Hematopoietic multipotent progenitor cell (in vitro differentiated cells): ENCODE measurements at places on chromosomes 16 and 17. TPM values are rescaled to one million over a fixed set of nuclear protein-coding genes. Genes with fewer than 3 reads are reported as not detected.

DNA sequence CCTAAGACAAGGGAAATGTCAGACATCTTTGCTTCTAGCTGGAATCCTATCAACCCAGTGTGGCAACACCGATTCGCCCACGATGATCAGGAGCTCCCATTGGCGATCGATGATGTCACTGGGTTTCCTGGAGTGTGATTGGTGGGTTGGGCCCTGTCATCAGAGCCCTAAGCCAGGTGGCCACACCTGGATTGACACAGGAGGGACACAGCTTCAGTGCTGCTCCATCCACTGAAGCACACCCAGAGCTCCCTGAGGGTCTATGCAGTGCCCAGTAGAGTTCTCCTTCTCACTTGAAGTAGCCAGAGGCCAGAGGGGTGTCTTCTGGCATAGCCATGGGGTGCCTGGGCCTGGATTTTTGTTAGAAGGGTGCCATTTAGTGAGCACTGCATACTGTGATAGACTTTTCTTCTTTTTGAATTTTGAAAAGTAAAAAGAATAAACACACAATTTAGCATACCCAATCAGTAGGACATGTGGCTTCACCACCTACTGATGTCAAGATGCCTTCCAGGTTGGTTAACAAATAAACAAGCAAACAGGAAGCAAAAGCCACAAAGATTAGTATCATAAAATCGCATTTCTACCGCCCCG lies 77.6 kb downstream of the CMIP start:
- DNase-seq, result peak; percentile 20

- no peak for DNase-seq
These were observed 2.3 kb downstream of the METRNL start for GRCh38 chr17:83081684-83082201.

- no peak for DNase-seq
These were observed 12.0 kb upstream of the PNPO start for GRCh38 chr17:47929218-47930000.

DNA sequence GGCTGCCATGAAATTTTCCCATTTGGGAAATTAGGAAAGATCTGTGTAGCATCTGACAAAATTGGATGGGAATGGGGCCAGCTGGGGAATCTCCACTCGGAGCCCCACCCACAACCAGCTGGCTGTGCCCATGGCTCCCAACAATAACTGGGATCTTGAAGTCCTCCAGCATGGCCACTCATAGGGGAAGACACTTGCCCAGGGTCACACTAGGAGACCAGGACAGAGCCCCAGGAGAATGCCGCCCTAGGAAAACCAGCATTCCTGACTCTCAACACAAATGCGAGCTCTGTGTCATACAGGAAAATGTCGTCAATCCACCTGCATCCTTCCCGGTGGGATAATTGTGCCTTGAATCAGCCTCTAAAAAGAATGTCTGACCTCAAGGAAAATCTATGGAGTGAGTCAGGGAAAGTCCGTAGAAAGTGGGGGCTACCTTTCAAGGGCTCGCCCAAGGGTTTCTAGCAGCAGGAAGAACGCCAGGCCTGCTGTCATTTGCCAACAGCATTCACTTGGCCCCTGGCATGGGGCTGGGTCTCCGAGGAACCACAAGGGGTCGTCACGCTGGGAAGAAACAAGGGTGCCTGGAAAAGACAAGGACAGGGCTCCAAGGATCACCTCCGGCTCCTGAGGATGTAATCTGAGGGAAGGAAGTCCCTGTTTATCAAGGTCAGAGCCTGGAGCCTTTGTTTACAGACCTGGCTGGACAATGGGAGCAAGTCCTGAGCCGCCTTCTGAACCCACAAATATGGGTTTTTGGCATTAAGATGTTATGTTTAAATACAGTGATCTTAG lies 15.9 kb downstream of the CDH5 start:
- no peak for DNase-seq

DNA sequence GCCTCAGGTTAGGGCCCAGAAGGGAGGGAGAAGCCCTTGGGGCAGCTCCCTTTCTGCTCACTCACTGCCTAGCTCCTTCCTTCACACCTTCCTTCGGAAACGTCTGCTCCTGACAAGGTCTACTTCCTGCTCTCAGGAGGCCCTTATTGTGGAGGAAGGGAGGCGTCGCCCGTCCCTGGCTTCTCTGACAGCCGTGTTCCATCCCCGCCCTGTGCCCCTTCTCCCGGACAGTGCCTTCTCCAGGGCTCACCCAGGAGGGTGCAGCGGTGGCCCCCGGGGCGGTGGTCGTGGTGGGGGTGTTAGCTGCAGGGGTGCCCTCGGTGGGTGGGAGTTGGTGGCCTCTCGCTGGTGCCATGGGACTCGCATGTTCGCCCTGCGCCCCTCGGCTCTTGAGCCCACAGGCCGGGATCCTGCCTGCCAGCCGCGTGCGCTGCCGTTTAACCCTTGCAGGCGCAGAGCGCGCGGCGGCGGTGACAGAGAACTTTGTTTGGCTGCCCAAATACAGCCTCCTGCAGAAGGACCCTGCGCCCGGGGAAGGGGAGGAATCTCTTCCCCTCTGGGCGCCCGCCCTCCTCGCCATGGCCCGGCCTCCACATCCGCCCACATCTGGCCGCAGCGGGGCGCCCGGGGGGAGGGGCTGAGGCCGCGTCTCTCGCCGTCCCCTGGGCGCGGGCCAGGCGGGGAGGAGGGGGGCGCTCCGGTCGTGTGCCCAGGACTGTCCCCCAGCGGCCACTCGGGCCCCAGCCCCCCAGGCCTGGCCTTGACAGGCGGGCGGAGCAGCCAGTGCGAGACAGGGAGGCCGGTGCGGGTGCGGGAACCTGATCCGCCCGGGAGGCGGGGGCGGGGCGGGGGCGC lies 231.9 kb downstream of the SEC14L1 start:
- peak; percentile 79 for DNase-seq

DNA sequence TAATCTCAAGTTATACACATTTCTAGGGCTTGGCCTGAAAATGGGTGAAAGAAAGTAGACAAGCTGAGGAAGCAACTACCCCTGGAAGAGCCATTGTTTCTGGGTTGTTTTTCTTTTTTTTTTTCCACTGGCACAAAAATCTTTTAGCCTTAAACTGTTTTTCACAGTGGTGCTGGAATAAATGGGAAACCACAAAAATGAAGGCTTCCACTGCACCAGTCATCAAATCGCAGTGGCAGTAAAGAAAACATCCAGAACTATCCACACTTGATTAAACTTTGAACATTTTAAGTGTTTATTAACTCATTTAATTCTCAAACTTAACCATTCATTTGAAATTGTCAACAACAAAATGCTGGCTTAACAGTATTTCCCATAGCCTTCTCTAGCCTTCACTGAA lies 14.3 kb downstream of the CMTM4 start:
- no peak for DNase-seq

GRCh38 chr17:607361-608147 lies 107.1 kb downstream of the VPS53 start:
- DNase-seq, result no peak

- no peak for DNase-seq
These were observed 20.1 kb upstream of the ALKBH5 start for GRCh38 chr17:18163547-18163946.

GRCh38 chr17:71052971-71053370 lies 883.6 kb downstream of the KCNJ2 start:
- DNase-seq, result no peak

DNA sequence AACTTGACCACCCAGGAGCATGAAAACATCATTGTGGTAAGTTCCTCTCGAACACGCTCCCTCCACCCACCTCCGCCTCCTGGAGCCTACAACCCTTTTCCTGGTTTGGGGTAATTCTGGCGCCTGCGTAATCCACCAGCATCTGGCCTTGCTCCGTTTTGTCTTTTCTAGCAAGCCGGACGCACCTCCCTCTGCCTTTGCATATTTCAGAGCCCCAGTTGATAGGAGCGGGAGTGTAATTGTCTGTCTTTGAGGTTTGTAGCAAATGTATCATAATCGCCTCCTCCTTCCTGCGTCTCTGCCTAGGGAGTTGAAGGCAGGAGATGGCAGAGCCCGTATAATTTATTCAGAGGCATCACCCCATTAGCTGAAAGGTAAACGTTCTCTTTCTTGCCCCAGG lies 121.3 kb upstream of the PLCG2 start:
- DNase-seq, result no peak

GRCh38 chr17:80604670-80605010 lies 60.0 kb downstream of the RPTOR start:
- DNase-seq, result no peak

- no peak for DNase-seq
These were observed 52.9 kb upstream of the LGALS9 start for GRCh38 chr17:27577884-27578717.

DNA sequence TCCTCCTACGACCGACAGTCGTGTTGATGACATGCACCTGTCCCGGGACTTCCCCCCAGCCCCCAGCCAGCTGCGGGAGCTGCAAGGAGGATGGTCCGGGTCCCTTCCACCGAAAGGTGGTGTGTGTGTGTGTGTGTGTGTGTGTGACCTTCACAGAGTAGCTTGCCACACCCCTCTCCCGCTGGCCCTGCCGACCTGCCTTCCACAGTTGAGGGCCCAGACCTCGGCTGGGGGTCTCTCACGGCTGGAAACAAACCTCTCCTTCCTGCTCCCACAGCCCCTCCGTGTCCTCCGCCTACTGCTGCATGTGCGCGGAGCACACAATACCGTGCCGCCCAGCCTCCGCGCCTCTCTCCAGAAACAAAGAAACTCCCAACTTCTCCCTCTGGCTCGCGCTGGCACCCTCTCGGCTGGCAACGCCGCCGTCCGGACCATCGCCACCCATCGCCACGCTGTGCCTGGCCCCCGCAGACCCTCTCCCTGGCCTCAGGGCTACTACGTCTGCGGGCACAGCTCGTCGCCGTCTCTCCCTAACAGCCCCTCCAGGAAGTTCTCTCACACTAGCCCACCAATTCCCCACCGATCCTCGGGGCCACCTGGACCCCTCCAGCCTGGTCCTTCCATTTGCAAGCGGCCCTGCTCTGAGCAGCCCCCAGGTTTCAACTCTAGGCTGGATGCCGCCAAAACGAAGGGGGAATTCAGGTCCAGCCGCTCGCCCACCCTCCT lies 81.2 kb downstream of the TIMM22 start:
- no peak for DNase-seq

- no peak for DNase-seq
These were observed 776.1 kb downstream of the KCNJ2 start for GRCh38 chr17:70945386-70945785.

DNA sequence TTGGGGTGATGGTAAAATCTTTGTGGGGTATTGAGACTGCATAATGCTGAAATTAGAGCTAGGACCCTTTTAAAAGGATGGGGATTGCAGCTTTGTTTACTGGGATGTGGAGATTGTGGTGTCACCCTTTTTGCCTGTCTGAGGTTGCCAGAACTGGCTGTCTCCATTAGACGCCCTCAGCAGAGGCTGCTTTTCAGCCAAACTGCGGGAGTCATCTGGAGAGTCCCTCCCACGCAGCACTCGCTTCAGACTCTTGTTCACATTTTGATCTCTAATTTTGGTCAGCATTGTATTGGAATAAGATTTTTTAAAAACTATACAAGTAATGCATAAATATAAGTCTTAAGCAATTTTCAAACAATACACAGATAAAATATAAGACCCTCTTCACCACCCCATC lies 27.9 kb upstream of the JPT2 start:
- no peak for DNase-seq

DNA sequence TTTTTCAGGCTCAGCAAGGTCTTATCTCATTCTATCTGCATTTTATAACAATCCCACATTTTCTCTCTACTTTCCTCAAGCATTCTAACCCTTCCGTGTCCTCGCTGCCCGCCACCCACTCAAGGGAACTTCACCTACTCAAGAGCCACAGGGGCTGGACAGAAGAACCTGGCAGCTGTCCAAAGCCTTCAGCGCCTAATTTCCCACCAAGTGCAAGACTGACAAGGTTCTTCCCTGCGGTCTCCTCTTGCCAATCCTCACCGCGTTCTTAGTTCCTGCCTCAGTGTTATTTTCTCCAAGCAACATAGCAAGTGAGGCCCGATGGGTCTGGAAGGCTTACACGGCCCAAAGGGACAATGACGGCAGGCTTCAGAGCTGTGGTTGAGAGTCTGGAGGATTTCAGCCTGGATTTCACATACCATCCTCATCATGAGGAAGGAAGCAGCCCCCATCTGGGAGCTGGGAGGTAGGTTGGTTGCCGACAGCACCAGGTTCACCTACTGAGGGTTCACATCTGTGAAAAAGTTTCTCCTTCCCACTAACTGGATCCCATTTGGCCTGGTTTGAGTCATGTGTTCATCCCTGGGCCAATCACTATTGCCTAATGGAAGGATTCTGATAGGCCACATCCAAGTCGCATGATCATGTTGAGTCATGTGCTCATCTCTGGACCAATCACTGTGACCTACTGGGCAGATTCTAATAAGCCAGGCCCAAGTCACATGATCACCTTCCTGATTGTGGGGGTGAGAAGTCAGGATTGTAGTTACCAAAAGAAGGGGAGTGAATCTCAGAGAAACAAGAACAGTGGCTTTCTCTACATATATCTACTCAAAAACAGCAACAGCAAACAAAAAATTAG lies 108.2 kb downstream of the N4BP1 start:
- DNase-seq, result no peak

- no peak for DNase-seq
These were observed 122.8 kb downstream of the SMG6 start for GRCh38 chr17:2180768-2181167.

DNA sequence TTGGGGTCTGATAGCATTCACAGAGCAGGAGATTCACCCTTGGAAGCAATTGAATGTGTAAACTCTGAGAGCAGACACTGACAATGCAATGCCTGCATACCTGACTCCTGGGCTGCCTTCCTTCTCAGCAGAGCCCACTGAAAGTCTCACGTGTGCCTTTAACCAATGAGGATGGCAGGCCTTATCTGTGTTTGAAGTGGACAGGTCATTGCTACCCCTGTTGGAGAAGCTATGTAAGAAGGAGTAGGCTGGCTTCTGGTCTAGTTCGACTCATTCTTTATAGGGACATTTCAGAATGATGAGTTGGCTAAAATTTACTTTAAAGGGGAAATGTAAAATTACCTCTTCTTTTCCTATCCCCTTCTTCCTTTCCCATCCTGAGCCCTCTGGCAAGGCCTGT lies 446.3 kb downstream of the SLC39A11 start:
- no peak for DNase-seq

Gene DLX4
- total RNA-seq, result under 0.01 TPM

Gene C17orf100
- 1.6 TPM for total RNA-seq

Gene SP6
- total RNA-seq, result 0.27 TPM

Gene SHMT1
- total RNA-seq, result 18.9 TPM

Gene NOL11
- 29.6 TPM for total RNA-seq

Gene MLKL
- total RNA-seq, result 12.7 TPM

Gene MYH8
- total RNA-seq, result not detected

Gene GAST
- not detected for total RNA-seq

Gene YPEL2
- total RNA-seq, result 11.8 TPM

Gene AKTIP
- 6.2 TPM for total RNA-seq

Gene SLC6A2
- 0.27 TPM for total RNA-seq
